ENCODE measurements at places on chromosomes 1 and 21.

GRCh38 chr1:227899141-227899819, 48.5 kb downstream of the WNT9A start:
- no peak for DNase-seq

DNA sequence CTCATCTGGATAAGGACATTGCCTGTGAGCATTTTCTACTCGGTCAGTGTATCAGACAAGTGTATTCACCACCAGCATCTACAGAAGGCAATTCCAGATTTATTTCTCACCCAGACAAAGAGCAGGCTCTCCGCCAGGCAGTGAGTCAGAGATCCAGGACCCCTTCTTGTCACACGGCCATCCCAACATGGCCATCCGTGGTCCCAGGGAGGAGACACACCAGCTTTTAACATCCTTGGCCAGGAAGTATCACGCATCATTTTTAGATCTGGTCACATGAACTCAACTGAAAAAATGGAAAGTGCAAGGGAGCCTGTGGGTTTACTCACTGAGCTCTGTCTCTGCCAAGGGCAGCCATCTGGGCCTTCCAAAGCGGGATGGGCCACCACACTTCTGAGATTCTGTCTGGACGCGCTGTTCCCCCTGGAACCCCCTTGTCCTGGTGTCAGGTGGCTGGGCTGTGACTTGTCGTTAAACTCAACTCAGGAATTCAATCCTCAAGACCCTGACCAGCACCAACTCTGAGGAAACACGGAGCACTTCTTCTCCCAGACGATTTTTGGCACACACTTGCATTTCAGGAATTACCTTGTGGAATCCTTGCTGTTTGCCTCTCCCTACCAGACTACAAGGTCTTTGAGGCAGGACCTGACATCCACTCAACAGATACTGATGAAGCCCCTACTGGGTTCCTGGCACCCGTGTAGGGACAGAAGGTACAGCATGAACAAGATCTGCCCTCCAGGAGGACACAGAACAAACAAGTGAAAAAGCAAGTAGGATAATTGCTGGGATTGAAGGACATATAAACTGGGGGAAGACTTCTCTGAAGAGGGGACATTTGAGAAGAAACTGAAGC, 21.6 kb upstream of the CCSAP start:
- no peak for DNase-seq

- DNase-seq, result no peak
Observed at GRCh38 chr1:183223467-183223866, 37.4 kb downstream of the LAMC2 start.

DNA sequence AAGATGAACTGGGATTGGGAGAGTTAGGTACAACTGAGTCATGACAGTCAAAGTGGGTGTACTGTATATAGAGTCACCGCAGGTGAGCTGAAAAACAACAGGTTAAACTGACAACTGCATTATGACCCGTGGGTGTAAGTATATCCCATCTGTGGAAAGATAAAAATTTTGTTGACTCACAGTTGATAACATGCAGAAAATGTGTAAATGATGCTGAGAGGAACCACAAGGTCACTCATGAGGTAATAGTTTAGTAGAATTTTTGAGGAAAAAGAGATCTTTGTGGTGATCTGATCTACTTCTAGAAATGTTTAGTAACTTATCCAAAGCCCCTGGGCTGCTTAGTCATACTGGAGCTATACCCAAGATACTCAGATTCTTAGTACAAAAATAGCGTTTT, 838 bp downstream of the OR2C3 start:
- DNase-seq, result no peak

GRCh38 chr1:177944016-177944949, 25.6 kb downstream of the SEC16B start:
- no peak for DNase-seq

- no peak for DNase-seq
Observed at GRCh38 chr21:41754479-41754891, 12.4 kb downstream of the RIPK4 start.

GRCh38 chr21:37407719-37408420, 41.3 kb downstream of the DYRK1A start:
- no peak for DNase-seq

- no peak for DNase-seq
Observed at GRCh38 chr1:234776876-234777855, 167.2 kb upstream of the IRF2BP2 start.

- no peak for DNase-seq
Observed at GRCh38 chr1:94096797-94097549, 24.0 kb downstream of the ABCA4 start.

DNA sequence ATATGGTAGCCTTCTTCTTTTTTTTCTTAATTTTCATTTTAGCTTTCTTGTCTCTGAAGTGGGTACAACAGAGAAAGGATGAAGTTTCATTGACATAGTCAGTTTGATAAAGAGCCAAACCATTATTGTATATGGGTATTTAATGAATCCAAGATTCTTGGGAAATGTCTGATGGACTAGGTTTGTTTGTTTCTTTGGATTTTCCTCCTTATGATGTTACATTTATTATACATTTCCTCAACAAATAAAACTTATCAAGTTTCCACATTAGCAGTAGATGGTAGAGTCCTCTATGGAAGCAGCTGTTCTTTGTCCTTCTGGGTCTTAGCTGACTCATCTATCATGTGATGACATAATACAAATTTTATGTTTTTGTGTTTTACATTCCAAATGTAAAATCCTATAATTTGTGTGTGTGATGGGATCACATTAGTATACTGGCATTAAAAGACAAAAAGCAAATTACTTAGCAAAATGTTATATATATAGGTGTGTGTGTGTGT, 6.0 kb downstream of the COL24A1 start:
- no peak for DNase-seq

GRCh38 chr1:199044191-199044590, 405.4 kb downstream of the PTPRC start:
- no peak for DNase-seq

- no peak for DNase-seq
Observed at GRCh38 chr1:18962855-18963737, 6.6 kb upstream of the IFFO2 start.

GRCh38 chr1:213934649-213935048, 53.1 kb upstream of the PROX1 start:
- DNase-seq, result no peak

DNA sequence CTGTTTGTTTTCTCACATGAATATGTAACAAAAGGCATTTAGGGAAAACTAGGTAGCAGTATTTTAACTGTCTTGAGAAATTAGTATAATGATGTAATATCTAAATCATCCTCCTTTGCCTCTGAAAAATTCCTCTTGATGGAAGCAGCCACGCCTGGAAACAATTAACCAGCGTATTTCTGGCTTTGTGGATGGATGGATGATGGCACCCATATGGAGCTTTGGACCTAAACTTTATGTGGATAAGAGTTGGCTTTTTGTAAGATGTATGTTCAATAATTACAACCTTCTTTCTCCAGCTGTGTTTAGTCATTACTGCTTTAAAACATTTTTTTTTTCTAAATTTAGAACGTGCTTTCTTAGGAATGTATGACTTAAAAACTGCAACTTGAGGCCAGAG, 12.7 kb downstream of the CDCA8 start:
- DNase-seq, result no peak

- DNase-seq, result no peak
Observed at GRCh38 chr1:52613636-52614373, 11.6 kb downstream of the GPX7 start.

GRCh38 chr21:44895859-44896258, 22.4 kb upstream of the PTTG1IP start:
- no peak for DNase-seq

- DNase-seq, result no peak
Observed at GRCh38 chr1:41222496-41222895, 19.6 kb downstream of the SCMH1 start.

DNA sequence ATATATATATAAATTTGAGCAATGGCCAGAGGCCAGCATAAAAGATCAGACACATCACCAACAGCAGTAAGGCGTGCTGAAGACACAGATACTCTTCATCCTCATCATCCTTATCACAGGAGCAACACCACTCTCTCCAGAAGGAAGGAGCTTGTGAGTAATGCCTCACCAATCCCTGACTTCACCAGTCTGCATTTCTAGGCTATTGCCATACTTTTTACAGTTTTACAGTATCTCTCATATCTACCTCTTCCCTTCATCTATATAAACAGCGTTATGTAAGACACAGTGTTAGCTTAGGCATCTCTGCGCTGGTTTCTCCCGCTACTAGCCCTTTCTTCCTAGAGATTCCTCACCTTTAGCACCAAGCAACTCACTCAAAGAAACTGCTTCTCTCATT, 2.4 kb upstream of the ABL2 start:
- DNase-seq, result no peak

GRCh38 chr1:58763214-58763613, 20.6 kb downstream of the JUN start:
- no peak for DNase-seq

DNA sequence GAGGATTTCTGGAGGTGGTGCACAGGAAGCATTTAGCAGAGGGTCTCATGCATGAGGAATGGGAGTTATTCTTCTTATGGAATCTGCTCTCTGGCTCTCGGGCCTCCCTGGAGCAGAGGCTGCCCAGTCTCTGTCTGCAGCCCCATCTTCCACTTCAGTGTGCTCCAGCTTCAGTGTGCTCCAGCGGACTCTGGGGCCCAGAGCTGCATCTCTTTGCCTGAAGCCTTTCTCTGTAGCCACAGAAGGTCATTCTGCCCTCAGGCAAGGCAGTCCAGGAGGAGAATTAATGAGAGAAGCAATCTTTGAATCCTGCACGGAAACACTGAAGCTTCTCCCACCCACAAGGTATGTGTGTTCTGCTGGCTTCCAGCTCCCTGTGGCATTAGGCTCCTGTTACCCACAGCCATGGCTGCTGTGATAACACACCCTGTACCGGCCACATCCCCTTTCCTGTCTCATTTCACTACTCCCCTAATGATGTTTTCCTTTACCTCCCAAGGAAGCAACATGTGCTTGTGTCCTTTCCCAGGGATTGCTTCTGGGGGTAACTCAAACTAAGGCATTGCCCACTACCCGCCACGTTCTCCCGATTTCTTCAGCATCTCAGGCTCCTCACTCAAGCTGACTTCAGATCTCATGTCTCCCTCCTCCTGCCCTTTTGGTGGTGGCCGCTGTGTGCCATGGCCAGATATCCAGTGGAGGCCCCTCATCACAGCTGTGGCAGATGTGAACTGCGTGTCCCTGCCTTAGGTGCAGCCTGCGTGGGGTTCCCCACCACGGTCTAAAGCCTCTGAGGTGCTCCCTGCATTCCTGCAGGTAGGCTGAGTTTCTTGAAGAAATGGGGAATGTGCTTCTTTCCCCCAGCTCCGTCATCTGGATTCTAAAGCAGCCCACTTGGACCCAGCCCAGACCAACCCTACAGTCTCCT, 181.2 kb upstream of the GALNT2 start:
- DNase-seq, result no peak

- no peak for DNase-seq
Observed at GRCh38 chr21:23480591-23481270, 2126.6 kb downstream of the MRPL39 start.

DNA sequence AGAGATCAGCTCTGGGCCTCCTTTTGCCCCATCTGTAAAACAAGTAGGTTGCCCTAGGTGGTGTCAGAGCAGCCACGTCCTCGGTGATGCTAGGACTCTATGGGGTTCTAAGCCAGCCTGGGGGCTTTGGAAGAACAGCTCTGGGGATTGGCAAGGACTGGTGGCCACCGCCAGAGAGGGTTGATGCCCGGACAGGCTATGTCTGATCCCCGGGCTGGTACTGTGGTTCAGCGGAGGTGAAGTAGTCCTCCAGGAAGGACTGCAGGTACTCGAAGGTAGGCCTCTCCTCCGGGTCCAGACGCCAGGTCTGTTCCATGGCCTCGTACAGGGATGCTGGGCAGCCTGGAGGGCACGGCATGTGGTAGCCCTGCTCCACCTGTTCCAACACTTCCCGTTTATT, 8.8 kb upstream of the AHDC1 start:
- no peak for DNase-seq

DNA sequence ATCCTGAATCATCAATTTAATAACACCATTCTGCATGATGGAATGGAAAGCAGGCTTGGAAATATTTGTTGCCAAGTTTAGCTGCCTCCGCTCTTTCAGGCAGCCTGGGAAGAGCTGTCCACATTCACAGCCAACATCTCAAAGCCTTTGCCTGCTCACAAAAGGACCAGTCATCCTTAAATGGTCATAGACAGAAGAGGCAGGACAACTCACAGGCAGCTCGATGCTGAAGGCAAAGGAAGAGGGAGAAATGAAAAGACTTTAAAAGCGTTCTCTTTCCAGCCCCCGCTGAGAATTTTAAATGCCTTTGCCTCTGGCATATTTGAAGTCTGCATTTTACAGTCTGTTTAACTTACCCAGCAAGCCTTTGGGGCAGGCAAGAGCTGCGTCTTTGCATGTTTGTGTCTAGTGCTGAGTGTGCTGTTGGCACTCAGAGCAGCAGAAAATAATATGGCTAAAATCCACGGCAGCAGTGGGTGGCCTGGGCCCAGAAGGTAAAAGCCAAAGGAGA, 68.9 kb downstream of the NMNAT2 start:
- no peak for DNase-seq

DNA sequence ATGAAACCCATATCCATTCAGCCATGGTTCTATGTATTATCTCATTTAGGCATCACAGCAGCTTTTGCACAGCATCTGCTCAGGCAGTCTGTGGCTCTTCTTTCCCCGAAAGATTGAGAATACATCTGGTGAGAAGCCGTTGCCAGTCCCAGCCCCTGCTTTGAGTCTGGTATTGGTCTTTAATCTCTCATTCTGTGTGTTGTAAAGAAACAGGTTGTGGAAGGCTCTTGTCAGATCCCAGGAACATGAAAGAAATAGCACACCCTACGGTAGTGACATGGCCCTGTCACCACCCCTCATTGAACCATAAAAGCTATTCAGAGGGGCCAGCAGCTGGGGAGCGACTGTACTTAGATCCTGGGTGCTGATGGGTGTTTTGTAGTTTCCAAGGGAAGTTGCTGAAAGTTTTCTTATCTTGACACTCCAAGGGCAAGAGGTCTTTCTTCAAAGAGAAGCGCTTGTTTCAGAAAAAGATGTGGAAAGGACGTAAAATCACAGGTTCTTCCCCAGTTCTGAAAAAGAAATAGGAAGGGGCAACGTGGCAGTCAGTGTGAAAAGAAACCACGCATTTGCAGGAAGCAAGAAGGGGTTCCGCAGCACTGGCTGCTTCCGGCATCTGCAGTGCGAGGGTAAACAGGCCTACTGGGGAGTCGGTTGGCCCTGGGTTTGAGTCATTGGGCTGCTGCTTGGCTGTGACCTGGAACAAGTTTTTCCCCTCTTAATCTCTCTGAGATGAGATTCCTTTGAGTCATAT, 145.0 kb downstream of the DHRS3 start:
- no peak for DNase-seq

DNA sequence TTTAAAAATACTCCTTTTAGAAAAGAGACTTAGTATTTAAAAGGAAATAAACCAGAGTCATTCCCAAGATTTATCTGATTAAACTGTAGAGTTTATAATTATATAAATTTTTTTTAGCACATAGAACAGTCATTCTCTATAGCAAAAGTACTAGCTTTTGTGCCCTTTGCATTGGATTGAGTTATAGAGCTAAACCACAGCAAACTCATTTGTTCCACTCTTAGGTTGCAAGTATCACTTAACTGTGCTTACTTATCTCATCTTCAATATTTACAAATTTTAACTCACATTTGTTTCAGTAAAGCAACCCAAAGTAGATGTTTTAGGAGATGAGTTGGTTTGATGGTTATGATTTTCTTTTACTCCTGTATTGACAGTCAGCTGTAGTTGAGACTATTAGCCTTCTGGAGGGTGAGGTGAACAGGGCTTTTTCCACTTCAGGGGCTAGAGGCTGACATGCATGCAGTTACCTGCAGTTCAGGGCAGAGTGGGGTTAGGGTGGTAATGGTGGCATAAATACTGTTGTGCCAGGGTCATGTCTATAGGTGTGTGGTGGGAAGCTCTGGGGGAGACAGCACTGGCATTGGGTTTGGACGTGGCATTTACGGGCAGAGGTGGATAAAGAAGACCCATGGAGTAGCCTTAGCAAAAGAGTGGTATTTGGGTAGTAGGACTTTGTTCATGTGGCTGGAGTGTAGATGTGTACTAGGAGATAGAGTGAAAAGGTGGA, 42.1 kb downstream of the DYRK1A start:
- no peak for DNase-seq

All from PC-9 (cell line).